Activated T-cell treated with anti-CD3 and anti-CD28 coated beads, Interleukin-2, amount 50 U/mL, for 48 hours (primary cell): ENCODE measurements at places on chromosomes 16 and 17.

GRCh38 chr16:56938664-56939513, 6.9 kb downstream of the HERPUD1 start:
- peak; percentile 48 for DNase-seq

DNA sequence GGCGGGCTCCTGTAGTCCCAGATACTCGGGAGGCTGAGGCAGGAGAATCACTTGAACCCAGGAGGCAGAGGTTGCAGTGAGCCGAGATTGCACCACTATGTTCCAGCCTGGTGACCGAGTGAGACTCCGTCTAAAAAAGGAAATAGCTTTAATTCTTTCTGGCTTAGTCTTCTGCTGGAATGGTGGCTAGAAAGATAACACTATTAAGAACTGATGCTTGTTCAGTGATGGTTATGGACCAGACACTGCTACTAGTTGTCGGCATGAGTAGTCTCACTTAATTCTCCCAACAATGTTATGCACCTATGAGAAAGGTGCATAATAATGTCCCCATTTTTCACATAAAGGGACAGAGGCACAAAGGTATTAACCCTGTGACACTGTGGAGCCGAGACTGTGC, 188.7 kb downstream of the HS3ST3A1 start:
- DNase-seq = no peak

- no peak for DNase-seq
These were observed 122.9 kb upstream of the ELAC2 start for GRCh38 chr17:13140750-13141149.

DNA sequence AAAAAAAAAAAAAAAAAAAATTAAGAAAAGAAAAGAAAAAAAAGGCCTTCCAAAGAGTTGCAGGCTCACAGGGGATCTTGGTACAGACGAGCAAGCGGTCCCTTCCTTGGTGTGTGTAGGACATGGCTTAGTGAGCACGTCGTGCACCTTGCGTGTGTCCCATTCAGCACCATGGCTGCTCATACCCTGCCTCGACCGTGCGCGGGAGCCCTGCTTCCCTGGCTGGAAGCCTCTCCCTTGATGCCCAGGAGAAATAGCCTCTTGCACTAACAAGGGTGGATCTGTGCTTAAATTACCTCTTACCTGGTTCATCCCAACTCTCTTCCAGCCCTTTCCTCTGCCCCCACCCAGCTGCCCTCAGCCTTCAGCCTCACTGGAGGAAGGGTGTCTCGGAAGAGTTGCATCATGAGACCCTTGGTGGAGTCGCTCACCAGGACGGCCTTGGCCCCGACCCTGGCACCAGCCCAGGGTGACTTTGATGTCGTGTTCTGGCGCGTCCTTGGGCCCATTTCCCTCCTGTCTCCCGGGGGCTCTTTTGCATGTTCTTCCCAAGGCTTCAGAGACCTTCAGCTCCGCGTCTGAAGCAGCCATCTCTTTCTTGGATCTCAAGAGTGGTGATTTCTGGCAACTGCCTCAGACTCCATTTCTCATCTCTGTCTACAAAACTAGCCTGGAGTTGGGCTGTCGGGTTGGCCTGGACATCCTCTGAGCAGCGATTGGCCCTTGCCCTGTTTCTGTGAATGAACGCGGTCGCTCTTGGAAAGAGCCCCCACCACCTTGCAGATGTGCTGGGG, 127.2 kb downstream of the CMIP start:
- no peak for DNase-seq

DNA sequence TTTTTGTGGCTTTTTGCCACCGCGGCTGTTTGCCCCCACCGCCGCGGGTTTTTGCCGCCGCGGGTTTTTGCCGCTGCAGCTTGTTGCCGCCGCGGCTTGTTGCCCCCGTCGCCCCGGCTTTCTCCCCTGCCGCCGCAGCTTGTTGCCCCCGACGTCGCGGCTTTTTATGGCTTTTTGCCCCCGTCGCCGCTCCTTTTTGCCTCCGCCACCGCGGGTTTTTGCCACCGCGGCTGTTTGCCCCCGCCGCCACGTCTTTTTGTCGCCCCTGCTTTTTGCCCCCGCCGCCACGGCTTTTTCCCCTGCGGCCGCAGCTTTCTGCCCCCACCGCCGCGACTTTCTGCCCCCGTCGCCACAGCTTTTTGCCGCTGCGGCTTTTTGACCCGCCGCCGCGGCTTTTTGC, 149.5 kb downstream of the KCNJ18 start:
- DNase-seq = no peak

- no peak for DNase-seq
These were observed 3.9 kb upstream of the HEXIM1 start for GRCh38 chr17:45144199-45145034.

DNA sequence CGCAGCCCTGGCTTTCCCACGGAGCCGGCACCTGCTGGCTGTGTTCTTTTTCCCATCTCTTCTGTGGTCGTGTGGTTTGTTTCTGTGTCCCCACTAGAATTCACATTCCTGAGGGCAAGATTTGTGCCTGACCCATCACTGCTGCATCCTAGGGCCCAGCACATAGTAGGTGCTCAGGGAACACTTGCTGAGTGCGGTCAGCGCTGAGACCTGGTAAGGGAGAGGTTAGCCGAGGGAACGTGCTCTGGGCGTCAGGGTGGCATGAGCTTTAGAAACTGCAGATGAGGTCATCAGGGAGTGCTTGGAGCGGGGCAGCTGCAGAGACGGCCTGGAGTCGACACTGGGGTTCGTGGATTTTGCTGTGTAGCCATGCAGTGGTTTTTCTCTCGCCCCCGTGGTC, 5.9 kb downstream of the DEF8 start:
- no peak for DNase-seq

DNA sequence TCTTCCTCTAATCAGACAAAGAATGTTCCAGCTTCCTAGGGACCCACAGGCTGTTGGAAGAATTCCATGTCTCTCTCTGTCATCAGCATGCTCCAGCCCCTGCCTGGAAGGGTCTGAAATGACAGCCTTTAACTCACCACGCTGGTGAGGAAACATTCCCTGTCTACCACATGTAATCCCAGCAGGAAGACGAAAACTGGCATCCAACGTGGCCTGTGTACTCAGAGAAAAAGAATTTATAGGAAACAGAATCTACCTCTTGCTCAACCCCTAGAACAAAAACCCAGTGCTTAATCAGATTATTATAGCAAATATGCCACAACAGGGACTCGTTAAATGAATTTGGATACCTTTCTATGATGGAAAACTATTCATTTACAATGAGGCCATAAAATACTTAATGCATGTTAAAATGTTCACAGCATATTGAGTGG, 147.3 kb upstream of the FOXF1 start:
- DNase-seq = no peak

DNA sequence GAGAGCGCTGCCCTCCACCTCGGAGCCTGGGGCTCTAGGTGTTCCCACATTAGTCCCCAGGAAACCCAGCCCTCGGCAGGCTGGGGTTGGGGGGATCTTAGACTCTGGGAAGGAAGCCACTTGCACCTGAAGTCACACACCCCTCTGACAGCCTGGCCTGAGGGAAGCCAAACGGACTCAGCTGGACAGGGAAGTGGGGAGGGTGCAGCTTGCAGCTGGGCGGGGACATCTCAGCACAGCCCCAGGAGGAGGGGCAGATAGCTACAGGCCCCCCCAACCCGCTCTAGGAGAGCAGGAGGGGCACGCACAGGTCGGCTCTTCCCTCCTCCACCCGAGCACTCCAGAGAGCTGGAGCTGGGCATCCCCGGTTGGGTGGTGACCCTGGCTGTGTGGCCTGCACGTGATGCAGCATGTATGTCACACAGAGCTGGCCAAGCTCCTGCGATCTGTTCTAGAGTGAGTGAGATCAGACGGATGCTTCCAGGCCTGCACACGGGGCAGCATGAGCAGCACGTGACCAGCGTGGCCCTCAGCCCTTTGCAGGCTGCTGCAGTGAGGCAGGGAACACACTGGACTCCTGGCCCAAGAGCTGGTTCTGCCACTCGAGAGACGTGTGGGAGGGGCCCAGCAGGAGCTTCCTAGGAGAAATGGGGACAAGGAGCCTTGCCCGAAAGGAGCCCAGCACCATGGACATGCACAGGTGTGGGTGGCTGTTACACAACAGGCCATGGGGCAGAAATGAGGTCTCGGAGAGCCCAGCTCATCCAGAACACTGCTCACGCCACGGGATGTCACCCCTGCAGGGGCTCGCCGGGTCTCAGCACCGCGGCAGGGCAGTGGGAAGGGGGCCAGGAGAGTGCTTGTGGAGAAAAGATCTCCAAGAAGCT, 15.4 kb downstream of the KIFC3 start:
- no peak for DNase-seq

GRCh38 chr16:75203096-75203495, 3.9 kb downstream of the CTRB2 start:
- no peak for DNase-seq

GRCh38 chr17:14393723-14394122, 92.8 kb downstream of the HS3ST3B1 start:
- DNase-seq = no peak

- no peak for DNase-seq
These were observed 38.7 kb downstream of the KPNA2 start for GRCh38 chr17:68074279-68074678.

DNA sequence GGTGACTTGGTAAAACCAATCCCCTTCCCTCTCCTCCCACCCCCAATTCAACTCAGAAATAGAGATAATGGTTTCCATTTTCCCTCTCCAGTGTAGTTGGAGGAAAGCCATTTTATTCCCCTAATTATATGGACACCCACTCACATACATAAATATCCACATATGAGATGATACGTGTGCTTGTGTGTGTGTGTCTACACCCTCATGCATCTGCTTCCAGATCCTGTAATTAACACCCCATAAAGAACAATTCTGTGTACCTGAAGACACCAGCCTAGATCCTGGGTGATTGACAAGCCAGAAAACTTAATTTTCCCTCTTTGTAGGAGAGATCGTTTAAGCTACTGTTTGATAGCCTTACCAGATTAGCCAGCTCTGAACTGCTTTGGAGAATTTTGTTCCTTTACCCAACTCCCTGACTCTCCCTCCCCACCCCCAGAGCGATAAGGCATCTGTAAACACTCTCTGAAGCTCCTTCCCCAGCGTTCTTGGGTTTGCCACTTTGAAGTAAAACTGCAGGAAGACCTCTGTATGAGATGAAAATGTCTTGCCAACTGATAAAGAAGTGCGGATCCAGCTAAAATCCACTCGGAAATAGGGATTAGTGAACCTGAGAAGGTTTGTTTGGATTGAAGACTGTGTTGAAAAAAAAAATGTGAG, 175.7 kb downstream of the RGS9 start:
- no peak for DNase-seq

GRCh38 chr16:29809031-29809747, 2.8 kb upstream of the PRRT2 start:
- no peak for DNase-seq

GRCh38 chr17:33142705-33143299, 150.3 kb downstream of the ASIC2 start:
- peak; percentile 18 for DNase-seq

DNA sequence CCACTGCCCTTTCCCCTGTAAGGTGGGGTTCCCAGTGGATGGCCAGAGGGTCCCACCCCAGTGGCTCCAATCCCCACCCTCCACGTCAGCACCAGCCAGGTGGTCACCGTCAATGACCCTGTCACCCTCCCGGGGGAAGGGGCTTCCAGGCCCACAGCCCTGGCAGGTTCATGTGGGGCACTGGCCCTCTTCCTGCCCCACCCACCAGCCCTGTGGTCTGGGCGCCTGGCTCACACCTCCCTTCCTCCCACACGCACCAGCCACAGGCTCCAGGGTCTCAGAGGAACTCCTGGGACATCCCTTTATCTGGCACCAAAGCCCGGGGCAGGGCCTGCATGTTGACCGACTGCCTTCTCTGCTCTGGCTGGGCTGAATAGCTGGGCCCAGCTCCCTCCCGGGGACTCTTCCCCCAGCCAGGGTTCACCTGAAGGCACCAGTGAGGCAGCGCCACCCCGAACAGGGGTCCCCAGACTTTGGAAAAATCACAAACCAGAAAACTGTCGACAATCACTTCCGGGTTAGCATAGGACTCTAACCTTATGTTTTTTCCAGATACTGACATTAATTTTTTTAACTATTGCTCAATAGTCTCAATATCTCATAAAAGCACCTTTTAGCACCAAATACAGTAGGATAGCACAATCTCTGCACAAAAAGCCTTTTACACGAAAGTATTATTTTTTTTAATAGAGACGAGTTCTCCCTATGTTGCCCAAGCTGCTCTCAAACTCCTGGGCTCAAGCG, 21.9 kb upstream of the ZC3H18 start:
- DNase-seq = no peak

- no peak for DNase-seq
These were observed 42.9 kb downstream of the AMFR start for GRCh38 chr16:56382459-56382858.

DNA sequence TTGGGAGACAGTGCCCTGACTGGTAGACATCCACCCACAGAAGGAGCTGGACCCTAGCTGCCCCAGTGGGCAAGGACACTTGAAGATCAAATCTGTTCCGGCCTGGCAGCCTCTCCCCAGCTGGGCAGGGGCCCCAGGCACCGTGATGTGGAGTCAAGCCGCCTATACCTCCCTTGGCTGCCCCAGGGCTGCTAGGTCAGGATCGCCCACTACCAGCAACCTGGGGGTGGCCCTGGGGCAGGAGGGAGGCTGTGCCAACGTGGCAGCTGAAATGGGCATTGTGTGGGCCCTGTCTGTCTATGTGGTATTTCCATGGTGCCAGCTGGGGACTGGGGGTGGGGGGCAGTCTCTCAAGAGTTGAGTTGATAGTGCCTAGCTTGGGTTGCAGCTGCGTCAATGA, 941 bp downstream of the PDK2 start:
- DNase-seq = no peak

- no peak for DNase-seq
These were observed 44.3 kb downstream of the ADCY9 start for GRCh38 chr16:4071686-4072561.

- no peak for DNase-seq
These were observed 38.4 kb downstream of the PTRH2 start for GRCh38 chr17:59668816-59669215.

GRCh38 chr16:29811170-29811895, 660 bp upstream of the PRRT2 start:
- peak; percentile 90 for DNase-seq

DNA sequence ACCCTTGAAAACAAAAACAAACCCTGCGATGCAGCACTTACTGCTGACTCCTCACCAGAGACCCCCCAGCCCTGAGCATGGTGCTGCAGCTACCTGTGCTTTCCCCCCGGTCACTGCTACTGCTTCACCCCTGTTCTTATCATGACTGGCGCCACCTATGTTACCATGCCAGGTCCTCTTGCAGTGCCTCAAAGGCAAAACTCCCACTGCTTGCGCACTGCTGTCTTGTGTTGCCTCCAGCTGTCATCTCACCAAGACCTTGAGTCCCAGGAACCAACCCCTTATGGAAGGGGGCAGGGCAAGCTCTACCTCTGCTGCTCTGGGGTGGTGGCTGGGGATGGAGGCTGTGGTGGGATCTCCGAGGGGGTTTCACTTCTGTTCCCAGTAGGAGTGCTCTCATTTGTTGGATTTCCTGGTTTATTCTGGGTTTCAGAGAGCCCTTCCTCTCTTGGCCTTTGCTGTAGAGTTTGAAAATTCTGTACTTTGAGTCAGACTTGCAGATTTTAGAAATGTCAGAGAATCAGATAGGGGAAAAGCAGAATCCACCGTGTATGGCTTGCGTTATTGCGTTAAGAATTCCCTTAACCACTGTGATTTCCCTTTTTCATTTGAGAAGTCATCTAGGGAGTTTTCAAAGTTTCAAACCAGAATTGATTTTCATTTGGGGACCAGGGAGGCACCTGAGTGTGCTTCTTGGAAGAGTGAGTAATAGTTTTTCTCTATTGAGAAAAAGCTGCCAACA, 96.6 kb downstream of the SPECC1 start:
- no peak for DNase-seq
